ENCODE measurements at places on chromosomes 16 and 17. TPM values are rescaled to one million over a fixed set of nuclear protein-coding genes. Genes with fewer than 3 reads are reported as not detected.

KRTAP4-6 gene
- total RNA-seq: not detected

SNRNP25 gene
- 33.7 TPM for total RNA-seq

SRCIN1 gene
- total RNA-seq: 0.52 TPM

AANAT gene
- not detected for total RNA-seq

NPIPB6 gene
- 0.66 TPM for total RNA-seq

FZD2 gene
- 0.80 TPM for total RNA-seq

RAPGEFL1 gene
- 0.99 TPM for total RNA-seq

CD300H gene
- total RNA-seq: 0.38 TPM

NUDT7 gene
- 7.9 TPM for total RNA-seq

MYH2 gene
- 0.09 TPM for total RNA-seq

MC1R gene
- total RNA-seq: 0.99 TPM

RAB11FIP3 gene
- total RNA-seq: 6.8 TPM

MT1A gene
- total RNA-seq: 1.2 TPM

KCNH6 gene
- 0.05 TPM for total RNA-seq

MYO15A gene
- total RNA-seq: 0.24 TPM

RGS9 gene
- 1.9 TPM for total RNA-seq

CES1 gene
- total RNA-seq: 2.1 TPM

MPV17L gene
- total RNA-seq: 0.38 TPM

FKBP10 gene
- 9.1 TPM for total RNA-seq

CACNA1G gene
- total RNA-seq: 0.38 TPM

MEFV gene
- 0.52 TPM for total RNA-seq

ORC6 gene
- total RNA-seq: 12.6 TPM

HDAC5 gene
- total RNA-seq: 17.0 TPM

CCL4 gene
- 7.3 TPM for total RNA-seq

CASKIN1 gene
- 0.05 TPM for total RNA-seq

CACNG5 gene
- total RNA-seq: 0.05 TPM

CUEDC1 gene
- total RNA-seq: 3.1 TPM

ABCA6 gene
- 5.5 TPM for total RNA-seq

EVPLL gene
- 4.3 TPM for total RNA-seq

PHOSPHO1 gene
- total RNA-seq: 1.8 TPM

TAC4 gene
- total RNA-seq: 0.14 TPM

GFAP gene
- 0.19 TPM for total RNA-seq

ABI3 gene
- total RNA-seq: 13.4 TPM

ARHGAP44 gene
- 0.61 TPM for total RNA-seq

MTHFSD gene
- total RNA-seq: 11.0 TPM

VPS9D1 gene
- total RNA-seq: 2.1 TPM

ITGA2B gene
- 0.38 TPM for total RNA-seq

SHISA9 gene
- total RNA-seq: 0.05 TPM

SLC13A2 gene
- total RNA-seq: not detected

SRL gene
- total RNA-seq: 1.4 TPM

Data from thymus (tissue), 14 donors.